Immature natural killer cell (primary cell): ENCODE measurements at places on chromosomes 3 and 15.

DNA sequence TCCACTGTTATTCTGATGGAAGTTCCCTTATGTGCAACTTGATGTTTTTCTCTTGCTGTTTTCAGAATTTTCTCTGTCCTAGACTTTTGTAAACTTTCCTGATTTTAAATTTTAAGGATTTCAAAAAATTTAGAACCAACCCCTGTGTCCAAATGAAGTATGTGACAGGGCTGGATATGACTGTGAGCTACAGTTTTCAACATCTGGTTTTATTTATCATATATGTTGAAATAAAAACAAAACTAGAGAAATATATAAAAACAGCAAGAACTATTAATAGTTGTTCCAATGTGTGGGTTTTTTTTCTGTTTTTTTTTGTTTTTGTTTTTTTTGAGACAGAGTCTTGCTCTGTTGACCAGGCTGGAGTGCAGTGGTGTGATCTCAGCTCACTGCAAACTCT is 47.4 kb upstream of the PSMD6 start:
- H3K27ac ChIP-seq = no peak overlapping the region
- H3K4me3 ChIP-seq = no peak overlapping the region
- peaks cover 11% of the 10 kb centered on the region for H3K27me3 ChIP-seq

- no peak overlapping the region for H3K27ac ChIP-seq
- H3K4me3 ChIP-seq = no peak overlapping the region
- H3K27me3 ChIP-seq = no peaks in the 10 kb centered on the region
- peaks cover 21% of the 10 kb centered on the region for H3K36me3 ChIP-seq
Observed at GRCh38 chr3:158696618-158697017, 24.2 kb upstream of the LXN start.

GRCh38 chr15:90901175-90902039 is 1.7 kb upstream of the MAN2A2 start:
- H3K27ac ChIP-seq = peak overlapping the region; percentile 93
- peaks cover 22% of the 10 kb centered on the region for H3K4me1 ChIP-seq
- peaks cover 12% of the 10 kb centered on the region for H3K36me3 ChIP-seq
- peak overlapping the region; percentile 91 for H3K4me3 ChIP-seq
- H3K27me3 ChIP-seq = peaks cover 1% of the 10 kb centered on the region

- no peak for DNase-seq
- peak overlapping the region; percentile 86 for H3K27ac ChIP-seq
- peaks cover 33% of the 10 kb centered on the region for H3K4me1 ChIP-seq
- H3K4me3 ChIP-seq = peak overlapping the region; percentile 89
Observed at GRCh38 chr3:173395073-173395411, 2.5 kb upstream of the NLGN1 start.
